ENCODE measurements at places on chromosomes 7 and 10.

DNA sequence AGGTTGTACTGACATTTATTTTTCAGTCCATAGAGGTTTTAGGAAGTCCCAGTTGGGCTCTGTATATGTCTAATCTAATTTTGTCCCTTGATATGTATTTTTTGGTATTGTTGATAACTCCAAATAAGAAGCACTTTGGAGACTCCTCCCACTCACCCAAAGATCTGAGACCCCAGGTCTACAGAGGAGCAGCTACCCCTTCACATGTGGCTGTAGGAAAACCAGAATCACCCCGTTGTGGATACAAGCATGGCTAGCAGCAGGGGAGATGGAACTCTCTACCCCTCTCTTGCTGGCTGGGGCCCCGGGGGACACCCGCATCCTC lies 9.4 kb downstream of the HHEX start:
- no peak for DNase-seq

GRCh38 chr7:15403751-15404150 lies 158.1 kb downstream of the AGMO start:
- DNase-seq = no peak

- no peak for DNase-seq
Observed at GRCh38 chr7:45219801-45220435, 62.3 kb downstream of the RAMP3 start.

GRCh38 chr10:91597197-91597881 lies 35.5 kb downstream of the PPP1R3C start:
- no peak for DNase-seq

DNA sequence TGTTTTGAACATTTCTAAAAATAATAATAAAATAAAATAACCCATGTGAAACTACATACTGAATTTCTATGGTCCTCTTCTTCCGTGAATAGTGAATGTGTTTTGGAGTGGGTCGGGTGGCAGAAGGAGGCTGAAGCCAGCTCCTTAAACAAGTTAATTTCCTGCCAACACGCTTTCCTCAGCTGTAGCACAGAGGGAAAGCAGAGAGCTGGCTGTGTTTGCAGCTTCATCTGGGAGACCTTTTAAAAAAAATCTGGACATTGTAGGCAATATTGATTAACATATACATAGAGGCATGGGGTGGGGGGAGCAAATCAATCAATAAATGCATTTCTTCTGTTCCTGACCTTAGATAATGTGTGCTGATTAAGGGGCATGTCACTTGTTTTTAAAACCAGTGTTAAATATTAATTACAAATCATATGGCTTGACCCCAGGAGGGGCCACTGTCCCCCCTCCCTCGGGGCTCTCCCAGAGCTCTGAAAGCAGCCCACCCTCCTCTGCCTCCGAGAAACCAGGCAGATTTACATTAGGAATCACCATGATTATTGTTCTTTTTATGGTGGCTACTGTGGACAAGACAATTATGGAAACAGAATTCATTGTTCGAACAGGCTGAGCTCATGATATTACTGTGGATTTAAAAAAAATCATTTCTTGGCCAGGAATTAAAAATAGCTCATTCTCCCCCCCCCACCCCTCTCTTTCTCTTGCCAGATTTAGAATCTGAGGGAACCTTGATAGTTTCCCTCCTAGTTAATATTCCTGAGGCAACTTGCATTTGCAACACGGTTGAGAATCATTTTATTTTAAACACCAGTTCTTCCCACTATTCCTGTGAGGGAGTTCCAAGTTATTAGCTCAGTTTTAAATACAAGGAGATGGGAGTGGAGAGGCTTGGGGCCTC lies 100.5 kb upstream of the CARD11 start:
- no peak for DNase-seq

DNA sequence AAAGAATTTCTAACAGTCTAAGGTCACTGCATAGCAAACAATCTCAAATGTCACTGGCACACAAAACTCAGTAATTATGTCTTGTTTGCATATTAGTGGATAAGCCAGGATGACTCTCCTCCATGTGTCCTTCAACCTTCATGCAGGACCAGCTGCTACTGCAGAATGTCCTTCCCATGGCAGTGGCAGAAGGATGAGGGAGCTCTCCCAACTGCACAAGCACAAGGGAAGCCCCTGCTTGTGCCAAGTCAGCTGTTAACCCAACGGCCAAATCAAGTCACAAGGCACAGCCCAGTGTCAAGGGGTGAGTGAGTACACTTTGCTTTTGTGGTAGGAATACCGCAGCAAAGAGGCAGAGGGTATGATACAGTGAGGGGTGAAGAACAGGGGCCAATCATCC lies 59.3 kb upstream of the VWC2 start:
- DNase-seq = no peak

GRCh38 chr7:155224116-155224811 lies 73.4 kb upstream of the INSIG1 start:
- no peak for DNase-seq

DNA sequence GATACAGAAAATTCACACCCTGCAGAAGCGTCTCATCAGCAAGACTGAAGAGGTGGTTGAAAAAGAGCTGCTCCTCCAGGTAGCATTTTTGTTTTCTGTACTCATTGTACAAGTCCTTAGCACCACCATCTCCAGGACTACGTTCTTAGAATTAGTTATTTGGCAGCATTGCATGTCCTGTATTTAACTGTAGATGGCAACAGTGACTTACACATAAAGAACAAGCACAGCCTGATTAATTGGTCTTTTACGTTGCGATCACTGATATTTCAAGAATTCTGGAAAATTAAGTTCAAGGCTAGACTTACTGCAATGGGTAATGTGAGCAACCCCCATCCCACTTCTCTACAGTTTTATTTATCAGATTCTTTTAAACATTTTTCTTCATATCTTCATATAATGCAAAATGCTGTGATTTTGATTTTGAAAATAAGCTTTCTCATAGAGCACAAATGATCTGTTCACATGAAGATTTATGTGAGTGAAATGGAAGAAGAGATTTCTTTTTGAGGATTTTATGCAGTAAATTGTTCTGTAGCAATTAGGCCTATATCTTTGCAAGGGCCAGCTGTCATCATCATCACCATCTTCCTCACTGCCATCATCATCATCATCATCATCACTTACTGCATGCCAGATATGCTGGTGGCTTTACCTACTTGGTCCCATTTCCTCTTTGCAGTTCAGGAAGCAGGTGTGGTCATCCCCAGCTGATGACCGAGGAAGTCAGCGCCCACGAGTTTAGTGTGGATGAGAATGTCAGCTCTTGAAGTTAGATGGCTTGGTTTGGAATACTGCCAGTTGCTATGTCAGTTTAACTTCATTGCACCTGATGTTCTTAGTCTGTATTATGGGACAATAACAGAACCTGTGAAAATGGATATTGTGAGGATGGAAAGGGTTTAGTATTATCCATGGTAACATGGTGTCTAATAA lies 53.4 kb downstream of the CFAP58 start:
- DNase-seq = no peak

- DNase-seq = no peak
Observed at GRCh38 chr10:117167346-117167788, 29.3 kb upstream of the VAX1 start.

DNA sequence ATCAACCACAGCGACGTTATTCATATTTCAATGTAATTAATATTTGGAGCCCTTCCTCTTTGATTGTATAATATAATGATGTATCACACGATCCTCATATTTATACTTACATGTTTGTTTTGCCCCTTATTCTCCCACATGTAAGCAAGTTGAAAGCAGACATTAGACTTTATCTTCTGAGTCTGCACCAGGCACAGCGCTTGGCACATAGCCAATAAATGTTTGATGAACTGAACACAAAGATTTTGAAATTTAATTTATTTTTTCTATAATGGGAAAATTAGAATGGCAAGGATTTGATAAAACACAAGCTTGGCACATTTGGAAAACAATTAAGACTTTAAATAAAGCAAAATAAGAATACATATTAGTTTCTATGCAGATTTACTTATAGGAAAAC lies 31.6 kb downstream of the ZFAND4 start:
- no peak for DNase-seq

- no peak for DNase-seq
Observed at GRCh38 chr7:85596827-85597226, 410.0 kb upstream of the SEMA3D start.

- no peak for DNase-seq
Observed at GRCh38 chr7:156993925-156994235, 16.6 kb downstream of the MNX1 start.

GRCh38 chr7:27096768-27097514 lies 1.1 kb upstream of the HOXA1 start:
- DNase-seq = no peak

GRCh38 chr7:149823191-149823630 lies 15.0 kb upstream of the ZNF862 start:
- no peak for DNase-seq

GRCh38 chr7:41974870-41975557 lies 262.0 kb downstream of the GLI3 start:
- DNase-seq = no peak

GRCh38 chr7:17371671-17372524 lies 73.4 kb downstream of the AHR start:
- DNase-seq = no peak

DNA sequence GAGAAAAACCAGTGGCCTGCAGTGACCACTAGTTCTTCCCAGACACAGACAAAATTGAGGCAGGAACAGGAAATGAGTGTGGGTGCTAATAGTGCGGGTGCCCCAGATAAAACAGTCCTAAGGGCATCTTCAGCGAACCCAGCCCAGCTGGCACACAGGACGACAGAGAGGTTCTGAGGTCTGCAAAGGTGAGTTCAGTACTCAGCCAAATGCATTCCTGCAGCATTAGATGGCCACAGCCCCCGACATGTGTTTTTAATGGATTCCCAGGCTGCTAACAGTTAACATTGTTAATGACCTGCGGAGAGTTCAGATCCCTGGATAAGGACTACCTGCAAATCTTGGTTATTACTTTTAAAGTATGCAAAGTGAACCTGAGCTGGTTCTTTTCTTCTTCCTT lies 196.0 kb downstream of the HIBADH start:
- no peak for DNase-seq

DNA sequence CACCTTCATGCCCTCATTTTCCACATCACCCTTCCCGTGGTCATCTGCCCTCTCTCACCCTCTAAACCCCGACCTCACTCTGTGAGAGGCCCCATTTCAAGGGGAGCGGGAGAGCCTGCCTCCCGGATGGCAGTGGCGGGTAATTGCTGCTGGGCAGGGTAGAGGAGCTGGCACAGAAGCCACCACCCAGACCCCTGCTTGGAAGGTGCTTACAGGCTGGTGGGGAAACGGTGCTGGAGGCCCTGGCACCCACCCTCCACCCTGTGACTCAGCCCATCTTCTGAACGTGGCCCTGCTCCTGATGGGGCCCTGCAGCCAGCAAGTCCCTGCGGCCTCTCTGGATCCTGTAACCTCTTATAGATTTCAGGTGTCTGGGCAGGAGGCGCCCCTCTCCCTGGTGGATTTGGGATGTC lies 10.6 kb upstream of the PWWP2B start:
- DNase-seq = no peak

GRCh38 chr10:118850418-118851061 lies 95.8 kb upstream of the CACUL1 start:
- DNase-seq = peak; percentile 81

DNA sequence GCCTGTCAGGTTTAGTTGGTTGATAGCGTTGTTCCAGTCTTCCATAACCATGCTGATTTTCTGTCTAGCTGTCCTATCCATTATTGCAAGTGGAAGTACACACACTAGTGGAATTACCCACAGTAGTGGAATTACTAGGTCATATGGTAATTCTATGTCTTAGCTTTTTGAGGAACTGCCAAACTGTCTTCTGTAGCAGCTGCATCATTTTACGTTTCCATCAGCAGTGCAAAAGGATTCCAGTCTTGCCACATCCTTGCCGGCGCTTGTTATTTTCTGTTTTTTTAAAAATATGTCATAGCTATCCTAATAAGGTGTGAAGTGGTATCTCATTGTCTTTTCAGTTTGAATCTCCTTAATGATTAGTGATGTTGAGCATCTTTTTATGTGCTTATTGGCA lies 17.2 kb upstream of the RHBDD2 start:
- DNase-seq = no peak

DNA sequence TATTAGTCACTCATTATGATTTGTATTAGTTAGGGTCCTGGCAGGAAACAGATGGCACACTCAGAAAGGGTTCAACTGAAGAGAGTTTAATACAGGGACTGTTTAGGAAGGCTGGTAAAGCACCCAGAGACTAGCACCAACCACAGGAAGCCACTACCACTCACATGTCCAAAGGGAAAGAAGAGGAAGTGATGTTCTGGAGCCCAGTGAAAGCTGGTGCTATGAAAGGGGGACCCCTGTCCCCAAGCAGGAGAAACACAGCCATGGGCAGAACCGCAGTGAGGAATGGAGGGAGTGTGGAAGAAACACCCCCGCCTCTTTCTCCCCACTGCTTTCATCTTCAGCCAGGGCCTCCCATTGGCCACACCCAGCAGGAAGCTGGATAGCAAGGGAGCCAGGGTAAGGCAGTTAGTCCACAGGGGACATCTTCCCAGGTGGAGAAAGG lies 3.2 kb upstream of the VSIR start:
- no peak for DNase-seq

DNA sequence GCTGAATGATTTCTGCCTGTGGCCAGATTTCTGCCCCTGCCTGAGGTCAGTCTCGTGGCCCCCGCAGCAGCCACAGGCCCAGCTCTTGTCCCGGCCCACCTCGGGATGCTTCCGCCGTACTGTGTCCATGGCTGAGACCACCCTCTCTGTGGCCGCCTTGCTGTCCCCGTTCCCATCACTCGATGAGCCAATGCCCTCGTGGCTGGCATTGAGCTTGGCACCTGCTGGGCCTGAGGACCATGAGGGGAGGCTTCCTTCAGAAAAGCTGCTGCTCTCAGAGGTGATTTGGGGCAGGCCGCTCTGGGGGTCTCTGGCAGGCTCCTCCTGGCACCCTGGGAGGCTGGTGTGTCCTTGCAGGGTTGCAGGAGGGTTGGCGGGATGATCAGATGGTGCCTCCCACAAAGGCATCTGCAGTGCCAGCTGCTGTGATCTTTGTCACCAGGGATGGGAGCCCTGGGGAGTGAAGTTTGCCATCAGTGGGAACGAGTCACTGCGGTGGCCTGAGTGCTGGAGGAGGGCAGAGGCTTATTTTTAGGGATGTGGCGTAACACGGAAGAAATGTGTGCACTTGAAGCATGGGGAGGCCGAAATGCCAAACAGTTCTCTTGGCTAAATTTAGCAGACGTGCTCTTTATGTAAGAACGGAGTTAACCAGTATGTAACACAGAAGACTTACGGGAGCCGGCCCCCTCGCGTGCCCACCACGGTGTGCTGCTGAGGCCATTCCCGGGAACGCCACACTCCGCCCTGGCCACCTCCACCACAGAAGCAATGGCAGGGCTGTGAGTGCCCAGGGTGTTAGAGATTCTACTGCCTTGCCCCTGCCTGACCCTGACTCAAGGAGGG lies 47.7 kb downstream of the VIPR2 start:
- DNase-seq = no peak
